Amniotic epithelial cell (primary cell): ENCODE measurements at places on chromosomes 5 and 9.

- DNase-seq: no peak
Measured at GRCh38 chr9:20566401-20566800, 55.9 kb downstream of the MLLT3 start.

GRCh38 chr5:80653502-80653901 lies 950 bp upstream of the MSH3 start:
- no peak for DNase-seq

DNA sequence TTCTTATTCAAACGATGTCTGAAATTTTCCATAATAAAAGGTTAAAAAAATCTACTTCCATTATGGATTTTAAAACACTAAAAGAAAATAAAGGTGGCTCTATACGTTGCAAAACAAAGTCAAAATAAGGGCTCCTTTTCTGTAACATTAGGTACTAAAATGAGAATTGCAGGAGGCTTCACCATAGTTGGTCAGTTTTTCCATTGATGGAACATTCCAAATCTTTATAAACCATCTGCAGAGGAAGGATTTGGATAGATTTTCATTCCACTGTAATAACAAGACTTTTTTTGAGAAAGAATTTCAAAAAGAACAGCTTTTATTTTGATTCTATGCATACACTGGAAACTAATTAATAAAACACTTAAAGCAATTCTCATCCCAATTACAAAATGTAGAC lies 145.6 kb downstream of the LURAP1L start:
- DNase-seq: no peak

- DNase-seq: no peak
Measured at GRCh38 chr5:89443508-89443907, 560.5 kb upstream of the MEF2C start.

GRCh38 chr5:136145030-136145429 lies 12.4 kb downstream of the SMAD5 start:
- DNase-seq: no peak

GRCh38 chr5:25345240-25345771 lies 700.5 kb upstream of the CDH10 start:
- DNase-seq: no peak

DNA sequence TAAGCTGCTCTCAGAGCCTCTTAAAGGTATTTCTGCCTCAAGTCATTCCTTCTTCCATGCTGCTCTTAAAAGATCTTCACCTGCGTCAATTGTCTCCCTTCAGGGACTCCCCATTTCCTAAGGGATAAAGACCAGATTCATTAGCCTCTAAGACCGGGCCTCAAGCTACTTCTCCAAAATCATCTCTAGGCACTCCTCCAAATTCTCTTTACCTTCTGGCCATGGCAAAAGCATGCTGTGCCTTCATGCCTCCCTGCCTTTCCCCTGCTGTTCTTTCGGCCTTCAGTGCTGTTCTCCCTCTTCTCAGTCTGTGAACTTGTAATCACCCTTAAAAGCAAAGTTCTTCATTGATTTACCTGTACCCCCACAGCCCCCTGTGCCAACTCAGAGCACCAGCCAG lies 4.4 kb downstream of the TMOD1 start:
- no peak for DNase-seq

DNA sequence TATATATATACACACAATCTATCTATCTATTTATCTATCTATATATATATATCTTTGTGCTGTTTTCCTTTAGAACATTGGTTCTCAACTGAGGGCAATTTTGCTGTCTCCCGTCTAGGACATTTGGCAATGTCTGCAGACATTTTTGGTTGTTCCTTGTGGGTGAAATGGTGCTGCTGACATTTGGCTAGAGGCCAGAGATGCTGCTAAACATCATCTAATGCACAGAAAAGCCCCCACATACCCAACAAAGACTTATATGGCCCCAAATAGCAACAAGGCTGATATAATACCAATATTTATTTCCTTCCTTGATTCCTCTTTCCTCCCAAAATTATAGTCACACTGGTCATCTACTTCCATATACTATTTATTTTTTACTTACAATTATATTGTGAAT lies 197.5 kb downstream of the TRPM3 start:
- DNase-seq: peak; percentile 5

GRCh38 chr9:120473608-120474007 lies 106.4 kb downstream of the CDK5RAP2 start:
- DNase-seq: no peak

GRCh38 chr9:129143031-129143927 lies 32.1 kb downstream of the PTPA start:
- peak; percentile 82 for DNase-seq

- DNase-seq: no peak
Measured at GRCh38 chr5:149271195-149271715, 404 bp upstream of the AFAP1L1 start.

DNA sequence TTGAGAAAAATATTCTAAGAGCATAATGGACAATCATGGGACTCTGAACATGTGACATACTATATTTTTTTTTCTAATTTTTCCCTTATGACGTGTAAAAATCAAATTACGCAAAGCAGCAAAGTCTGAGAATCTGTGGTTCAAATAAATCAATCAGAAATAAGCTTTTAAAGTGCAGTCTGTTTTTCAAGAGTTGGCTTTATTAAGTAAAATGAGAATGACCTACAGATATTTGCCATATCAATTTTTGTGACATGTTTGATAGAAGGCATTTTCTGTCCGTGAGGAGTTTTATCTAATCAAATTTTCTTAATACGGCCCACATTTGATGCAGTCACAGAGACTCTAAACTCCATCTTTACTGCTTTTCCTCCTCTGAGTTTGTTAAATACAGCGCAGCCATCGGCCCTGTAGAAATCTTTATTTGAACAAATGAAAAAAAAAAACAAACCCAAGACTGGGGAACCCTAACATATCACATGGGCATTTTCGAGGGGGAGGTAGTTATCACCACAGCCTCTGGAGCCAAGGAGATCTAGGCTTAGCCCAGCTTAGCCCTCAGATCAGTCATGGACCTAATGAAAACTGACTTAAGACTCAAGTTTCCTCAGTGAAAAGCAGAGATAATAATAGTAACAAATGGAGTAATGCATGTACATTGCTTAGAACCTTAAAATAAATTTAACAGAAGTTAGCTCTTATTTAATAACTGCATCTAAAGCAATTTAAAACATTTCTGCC lies 263.6 kb upstream of the C9orf72 start:
- no peak for DNase-seq

- DNase-seq: no peak
Measured at GRCh38 chr5:98933445-98934072, 4.8 kb upstream of the CHD1 start.

DNA sequence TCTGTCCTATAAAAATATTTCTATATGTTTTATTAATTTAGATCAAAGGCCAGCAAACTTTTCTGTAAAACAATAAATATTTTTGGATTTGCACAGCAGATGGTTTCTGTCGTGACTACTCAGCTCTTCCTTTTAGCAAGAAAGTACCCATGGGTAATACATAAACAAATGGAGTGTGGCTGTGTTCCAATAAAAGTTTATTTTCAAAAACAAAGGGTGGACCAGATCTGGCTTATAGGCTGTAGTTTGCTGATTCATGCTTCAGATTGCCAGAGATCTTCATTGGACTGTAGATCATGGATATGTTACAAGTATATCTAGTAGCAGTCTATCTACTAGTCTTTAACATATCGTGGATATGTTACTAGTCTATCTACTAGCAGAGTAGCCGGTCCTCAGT lies 590.5 kb downstream of the CSNK1G3 start:
- peak; percentile 17 for DNase-seq

- no peak for DNase-seq
Measured at GRCh38 chr9:133583586-133583985, 25.6 kb downstream of the FAM163B start.

DNA sequence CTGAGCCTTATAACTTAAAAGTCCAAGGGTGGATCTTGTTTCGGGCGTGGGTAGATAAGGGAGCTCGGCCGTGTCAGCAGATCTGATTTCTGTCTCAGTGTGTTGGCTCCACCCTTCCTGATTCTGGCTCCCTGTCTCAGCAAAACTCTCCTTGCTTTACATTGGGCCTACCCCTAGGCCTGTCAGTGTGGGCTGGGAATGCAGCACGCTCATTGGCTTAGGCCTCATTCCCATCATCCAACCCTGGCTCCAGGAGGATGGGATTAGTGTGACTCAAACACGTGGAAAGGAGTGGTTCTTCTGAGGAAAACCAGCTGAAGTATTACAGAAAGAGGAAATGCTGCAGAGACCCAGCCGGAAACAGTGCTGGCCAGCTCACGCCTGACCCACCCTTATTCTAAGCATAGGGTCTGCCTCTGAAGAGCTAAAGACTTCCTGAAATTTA lies 59.9 kb downstream of the ZFAND5 start:
- peak; percentile 97 for DNase-seq

- no peak for DNase-seq
Measured at GRCh38 chr5:156950716-156951115, 12.3 kb downstream of the TIMD4 start.

DNA sequence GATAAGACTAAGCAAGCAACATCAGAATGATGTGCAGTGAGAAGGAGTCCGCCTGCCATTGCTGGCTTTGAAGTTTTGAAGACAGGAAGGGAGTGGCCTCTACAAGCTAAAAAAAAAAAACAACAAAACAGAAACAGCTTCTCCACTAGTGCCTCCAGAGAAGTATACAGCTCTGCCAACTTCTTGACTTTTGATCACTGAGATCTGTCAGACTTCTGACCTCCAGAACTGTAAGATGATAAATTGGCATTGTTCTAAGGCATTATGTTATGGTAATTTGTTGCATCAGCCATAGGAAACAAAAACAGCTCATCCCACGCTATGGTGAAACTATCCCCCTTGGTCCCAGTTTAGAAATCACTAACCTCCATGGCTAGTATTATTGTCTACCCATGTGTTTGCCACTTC lies 131.0 kb upstream of the VCAN start:
- peak; percentile 23 for DNase-seq

- no peak for DNase-seq
Measured at GRCh38 chr5:112570708-112571444, 151.8 kb upstream of the EPB41L4A start.

DNA sequence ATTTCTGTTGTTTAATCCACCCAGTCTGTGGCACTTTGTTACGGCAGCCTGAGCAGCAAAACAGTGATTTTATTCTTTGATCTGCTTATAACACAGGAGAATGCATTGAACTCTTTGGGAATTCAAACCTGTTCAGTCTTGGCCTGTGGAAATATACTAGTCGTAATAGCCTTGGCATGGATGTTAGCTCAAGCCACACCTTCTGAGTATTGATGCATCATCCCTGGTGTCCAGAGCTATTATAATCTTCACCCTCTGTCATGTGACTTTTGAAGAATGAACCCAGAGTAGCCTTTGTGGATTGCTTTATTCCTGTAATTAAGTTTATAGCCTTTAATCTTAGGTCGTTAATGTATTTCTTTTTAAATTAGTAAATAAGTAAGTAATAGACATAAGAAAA lies 50.8 kb upstream of the TEX48 start:
- peak; percentile 47 for DNase-seq

- no peak for DNase-seq
Measured at GRCh38 chr9:113645227-113645977, 181.9 kb downstream of the RGS3 start.

- DNase-seq: no peak
Measured at GRCh38 chr5:170235876-170236864, 3.4 kb downstream of the C5orf58 start.

DNA sequence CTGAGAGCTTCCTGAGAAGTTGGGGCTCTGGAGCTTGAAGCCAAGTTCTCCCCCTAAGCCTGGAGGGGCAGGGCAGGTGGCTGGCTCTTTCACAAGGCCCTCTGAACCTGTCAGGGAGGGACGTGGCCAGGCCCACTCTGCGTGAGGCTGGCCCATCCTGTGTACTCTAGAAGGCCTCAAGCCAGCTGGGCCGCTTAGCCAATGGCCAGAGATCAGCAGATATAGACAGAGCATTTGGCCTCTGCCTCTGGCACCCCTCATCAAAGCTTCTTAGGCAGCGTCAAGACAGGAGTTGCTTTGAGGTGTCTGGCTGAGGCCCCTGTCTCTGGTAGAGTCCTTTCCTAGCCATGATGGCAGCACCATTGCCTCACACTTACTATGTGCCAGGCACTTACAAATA lies 105.6 kb downstream of the FGF18 start:
- DNase-seq: no peak

- DNase-seq: peak; percentile 77
Measured at GRCh38 chr5:56838409-56839039, 23.2 kb downstream of the MAP3K1 start.

GRCh38 chr5:163645421-163646416 lies 140.3 kb downstream of the MAT2B start:
- no peak for DNase-seq

DNA sequence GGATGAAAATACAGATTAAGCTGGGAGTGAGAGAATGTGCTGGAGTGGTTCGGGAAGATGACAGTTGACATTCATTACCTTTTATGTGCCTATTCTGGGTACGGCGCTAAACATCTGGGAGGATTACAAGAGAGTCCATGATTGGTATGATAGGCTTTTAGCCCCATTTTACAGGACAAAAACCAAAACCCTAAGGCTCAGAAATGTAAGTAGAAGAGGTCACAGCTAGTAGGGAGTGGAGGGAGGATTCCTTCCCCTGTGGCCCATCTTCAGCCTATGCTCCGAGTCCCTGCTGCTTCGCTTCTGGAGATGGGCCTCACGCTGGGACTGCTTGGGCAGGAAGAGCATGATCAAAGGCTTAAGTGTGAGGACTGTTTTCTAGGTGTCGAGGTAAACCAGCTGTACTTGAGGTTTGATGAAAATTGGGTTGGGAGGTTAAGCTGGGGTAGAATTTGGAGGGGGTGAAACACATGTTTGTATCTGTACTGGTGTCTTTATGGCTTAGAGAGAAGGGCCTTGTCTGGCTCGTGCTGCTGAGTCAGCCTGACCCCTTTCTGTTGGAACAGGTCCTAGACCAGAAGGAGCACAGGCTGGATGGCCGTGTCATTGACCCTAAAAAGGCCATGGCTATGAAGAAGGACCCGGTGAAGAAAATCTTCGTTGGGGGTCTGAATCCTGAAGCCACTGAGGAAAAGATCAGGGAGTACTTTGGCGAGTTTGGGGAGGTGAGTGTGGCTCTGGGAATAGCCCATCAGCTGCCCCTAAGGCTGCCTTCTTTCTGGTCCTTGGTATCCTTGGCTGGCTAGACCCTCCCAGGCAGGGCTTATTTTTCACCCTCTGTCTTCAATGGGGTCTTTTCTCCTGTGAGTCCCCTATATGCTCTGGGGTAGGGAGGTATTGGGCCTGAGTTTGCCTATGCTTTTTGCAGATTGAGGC lies 2.1 kb downstream of the HNRNPAB start:
- DNase-seq: peak; percentile 34

DNA sequence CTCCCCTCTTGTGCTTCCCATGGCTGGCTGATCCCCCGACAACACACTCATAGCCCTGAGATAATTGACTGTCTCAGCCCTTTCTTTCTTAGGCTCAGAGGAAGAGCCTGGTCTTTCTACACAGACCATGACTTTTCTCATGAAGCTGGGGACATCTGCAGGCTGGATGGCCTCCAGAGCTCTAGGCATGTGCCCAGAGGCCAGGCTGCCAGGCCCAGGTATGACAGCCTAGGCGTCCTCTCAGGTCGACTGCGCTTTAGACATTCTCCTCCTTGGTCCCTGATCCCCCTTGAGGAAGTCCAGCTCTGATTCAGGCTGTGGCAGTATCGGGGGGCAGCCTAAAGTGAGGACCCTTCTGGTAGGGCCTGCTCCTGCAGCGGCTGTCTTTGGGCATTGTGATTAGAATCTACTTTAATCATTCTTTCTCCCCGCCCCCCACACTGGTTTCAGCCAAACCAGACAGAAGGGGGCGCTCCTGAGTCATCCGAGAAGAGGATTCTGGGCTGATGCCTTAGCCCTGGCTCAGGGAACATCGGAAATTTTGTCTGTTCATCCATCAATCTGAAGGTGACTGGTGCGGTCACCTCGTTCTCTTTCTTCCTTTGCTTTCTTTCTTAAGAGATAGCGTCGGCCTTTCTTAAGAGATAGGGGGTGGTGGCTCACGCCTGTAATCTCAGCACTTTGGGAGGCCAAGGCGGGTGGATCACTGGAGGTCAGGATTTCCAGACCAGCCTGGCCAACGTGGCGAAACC lies 66.5 kb upstream of the HSPA9 start:
- peak; percentile 65 for DNase-seq
